Activated CD4-positive, alpha-beta memory T cell treated with anti-CD3 and anti-CD28 coated beads, Interleukin-2, amount 10 ng/mL, durations not matched to agents 7 days and 5 days (primary cell): ENCODE measurements at places on chromosomes 5 and 9.

DNA sequence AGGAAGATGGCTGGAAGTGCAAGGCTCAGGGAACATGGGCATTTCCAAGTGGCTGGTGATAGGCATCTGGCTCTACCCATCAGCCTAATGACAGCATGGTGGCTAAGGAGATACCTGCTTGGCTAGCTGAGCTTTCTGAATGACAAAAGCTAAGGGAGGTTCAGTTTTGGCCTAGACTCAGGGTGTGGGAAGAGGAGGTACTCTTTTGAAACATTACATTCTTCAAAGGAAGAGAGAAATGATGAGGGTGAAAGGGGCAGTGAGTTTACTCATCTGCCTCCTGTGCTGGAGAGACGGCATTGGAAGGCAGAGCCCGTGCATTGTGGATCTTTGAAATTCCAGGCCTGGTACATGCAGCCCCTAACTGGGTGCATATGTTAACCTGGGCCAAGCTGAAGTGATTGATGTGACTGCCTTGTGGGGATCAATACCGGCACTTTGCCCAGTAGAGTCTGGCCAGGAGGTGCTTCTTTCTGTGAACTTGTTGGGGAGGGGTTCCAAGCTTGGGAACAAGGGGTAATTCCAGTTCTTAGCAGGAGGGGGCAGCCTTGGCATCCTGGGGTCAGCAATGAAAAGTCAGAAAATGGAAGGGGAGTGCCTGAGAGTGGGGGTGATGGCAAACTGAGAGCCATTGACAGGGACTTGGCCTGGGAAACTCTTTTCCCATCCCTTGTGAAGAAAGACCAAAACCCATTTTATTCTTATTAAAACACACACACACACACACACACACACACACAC, 108.6 kb downstream of the ACER2 start:
- no peak for DNase-seq
- peaks cover 19% of the 10 kb centered on the region for H3K4me1 ChIP-seq
- no peaks in the 10 kb centered on the region for H3K36me3 ChIP-seq
- H3K27ac ChIP-seq = no peak overlapping the region
- peaks cover 6% of the 10 kb centered on the region for H3K27me3 ChIP-seq

DNA sequence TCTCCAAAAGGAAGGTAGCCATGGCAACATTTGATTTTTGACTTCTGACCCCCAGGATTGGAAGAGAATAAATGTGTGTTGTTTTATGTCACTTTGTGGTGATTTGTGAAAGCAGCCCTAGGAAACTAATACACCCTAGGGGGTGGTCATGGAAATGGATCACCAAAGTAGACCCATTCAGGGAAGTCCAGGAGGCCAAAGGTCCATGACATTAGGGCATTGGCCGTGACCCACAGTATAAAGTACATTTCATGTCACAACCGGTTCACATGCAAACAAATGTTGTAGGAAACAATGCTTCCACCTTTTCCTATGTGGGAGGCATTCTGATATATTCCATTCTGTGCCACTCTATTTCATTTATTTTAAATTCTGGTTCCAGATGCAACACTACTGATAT, 128.4 kb downstream of the ADAMTS12 start:
- peaks cover 5% of the 10 kb centered on the region for H3K27me3 ChIP-seq
- no peak overlapping the region for H3K27ac ChIP-seq
- no peaks in the 10 kb centered on the region for H3K36me3 ChIP-seq
- no peak overlapping the region for H3K4me3 ChIP-seq
- DNase-seq = no peak

DNA sequence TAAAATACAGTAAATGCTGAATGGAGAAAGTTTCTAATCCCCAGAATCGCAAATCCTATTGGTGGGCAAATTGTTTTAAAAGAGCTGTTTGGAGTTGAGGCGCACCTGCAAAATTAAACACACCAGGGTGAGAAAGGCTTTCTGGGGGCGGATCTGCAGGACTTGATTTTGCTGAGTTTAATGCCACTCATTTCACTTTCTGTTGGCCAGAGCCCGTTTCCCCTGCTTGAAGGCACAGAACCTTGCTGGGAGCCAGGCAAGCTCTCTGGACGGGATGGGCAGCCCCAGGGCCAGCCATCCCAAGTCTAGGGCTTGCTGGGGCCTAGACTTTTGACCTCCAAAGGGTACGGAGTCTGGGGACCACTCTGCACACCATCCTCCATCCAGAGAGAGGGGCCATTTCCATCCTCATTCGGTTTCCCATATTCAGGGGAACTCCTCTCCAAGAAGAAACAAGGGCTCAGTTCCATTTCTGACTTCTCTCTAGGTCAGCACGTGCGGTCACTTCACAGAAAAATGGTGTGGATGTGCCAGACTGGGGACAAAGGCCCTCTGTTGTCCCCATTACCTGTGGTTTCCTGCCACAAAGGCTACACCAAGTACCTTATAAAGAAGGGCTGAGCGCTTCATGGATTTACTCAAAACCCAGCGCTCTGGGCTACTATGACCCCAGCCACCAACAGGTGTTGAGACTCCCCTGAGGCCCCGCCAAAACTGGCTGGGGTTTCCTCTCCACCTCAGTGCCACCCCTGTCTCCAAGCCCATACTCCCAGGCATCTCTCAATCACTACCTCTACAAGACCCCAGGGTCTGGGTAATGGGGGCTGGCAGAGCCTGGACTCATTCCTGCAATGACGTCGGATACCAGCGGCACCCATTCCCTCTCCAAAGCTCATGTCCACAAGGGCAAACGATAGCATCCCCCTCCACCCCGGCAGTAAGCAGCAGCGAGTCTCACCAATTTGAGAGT, 170.0 kb downstream of the AUH start:
- peaks cover 80% of the 10 kb centered on the region for H3K4me1 ChIP-seq
- peak; percentile 20 for DNase-seq

DNA sequence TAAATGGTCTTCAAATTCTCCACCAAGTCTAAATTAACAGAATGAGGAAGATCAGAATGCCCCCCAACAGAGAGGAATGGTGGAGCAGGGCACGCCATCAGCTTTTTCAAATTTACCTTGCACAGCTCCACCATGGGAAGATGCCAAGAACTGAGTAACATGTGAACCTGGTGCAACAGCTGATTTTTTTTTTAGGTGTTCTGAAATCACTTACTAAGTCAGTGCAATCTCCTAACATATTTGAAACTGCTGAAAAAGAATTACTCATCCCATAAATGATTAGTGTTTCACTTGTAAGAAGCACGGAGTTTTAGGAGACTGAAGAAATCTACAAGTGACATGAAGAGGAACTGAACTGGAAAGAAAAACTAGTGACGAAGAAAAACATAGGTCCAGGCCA, 5.1 kb downstream of the TMEM245 start:
- H3K27me3 ChIP-seq = peaks cover 2% of the 10 kb centered on the region
- no peak for DNase-seq
- peaks cover 61% of the 10 kb centered on the region for H3K4me1 ChIP-seq

GRCh38 chr9:113570749-113571711, 107.5 kb downstream of the RGS3 start:
- H3K36me3 ChIP-seq = no peaks in the 10 kb centered on the region
- no peak overlapping the region for H3K4me3 ChIP-seq
- no peak overlapping the region for H3K27ac ChIP-seq
- no peak for DNase-seq
- no peaks in the 10 kb centered on the region for H3K27me3 ChIP-seq
- peaks cover 6% of the 10 kb centered on the region for H3K4me1 ChIP-seq

- H3K36me3 ChIP-seq = no peaks in the 10 kb centered on the region
- DNase-seq = no peak
- H3K4me1 ChIP-seq = no peaks in the 10 kb centered on the region
- no peak overlapping the region for H3K27ac ChIP-seq
- H3K4me3 ChIP-seq = no peak overlapping the region
These were observed 4.8 kb upstream of the GRIA1 start for GRCh38 chr5:153485641-153486040.

DNA sequence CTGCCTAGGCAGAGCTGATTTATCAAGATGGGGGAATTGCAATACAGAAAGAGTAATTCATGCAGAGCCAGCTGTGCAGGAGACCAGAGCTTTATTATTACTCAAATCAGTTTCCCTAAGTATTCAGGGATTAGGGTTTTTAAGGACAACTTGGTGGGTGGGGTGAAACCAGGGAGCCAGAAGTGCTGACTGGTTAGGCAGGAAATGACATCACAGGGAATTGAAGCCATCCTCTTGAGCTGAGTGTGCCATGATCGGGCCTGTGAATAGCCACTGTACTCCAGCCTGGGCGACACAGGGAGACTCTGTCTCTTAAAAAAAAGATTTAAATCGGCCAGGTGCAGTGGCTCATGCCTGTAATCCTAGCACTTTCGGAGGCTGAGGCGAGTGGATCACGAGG, 45.3 kb upstream of the CDK5RAP2 start:
- no peaks in the 10 kb centered on the region for H3K36me3 ChIP-seq
- H3K4me1 ChIP-seq = peaks cover 6% of the 10 kb centered on the region
- no peaks in the 10 kb centered on the region for H3K27me3 ChIP-seq
- H3K27ac ChIP-seq = no peak overlapping the region

GRCh38 chr9:6645355-6646292, at the start of gene GLDC:
Gene GLDC, minus strand, starts transcription at chr9:6645729. Its CDS starts 230 bp downstream, at chr9:6645499.
- H3K27ac ChIP-seq = no peak within 1 kb of the TSS
- peaks cover 59% of the 10 kb centered on the region for H3K27me3 ChIP-seq
- peak within 1 kb of the TSS; percentile 71 for H3K4me3 ChIP-seq
- DNase-seq = peak; percentile 63

DNA sequence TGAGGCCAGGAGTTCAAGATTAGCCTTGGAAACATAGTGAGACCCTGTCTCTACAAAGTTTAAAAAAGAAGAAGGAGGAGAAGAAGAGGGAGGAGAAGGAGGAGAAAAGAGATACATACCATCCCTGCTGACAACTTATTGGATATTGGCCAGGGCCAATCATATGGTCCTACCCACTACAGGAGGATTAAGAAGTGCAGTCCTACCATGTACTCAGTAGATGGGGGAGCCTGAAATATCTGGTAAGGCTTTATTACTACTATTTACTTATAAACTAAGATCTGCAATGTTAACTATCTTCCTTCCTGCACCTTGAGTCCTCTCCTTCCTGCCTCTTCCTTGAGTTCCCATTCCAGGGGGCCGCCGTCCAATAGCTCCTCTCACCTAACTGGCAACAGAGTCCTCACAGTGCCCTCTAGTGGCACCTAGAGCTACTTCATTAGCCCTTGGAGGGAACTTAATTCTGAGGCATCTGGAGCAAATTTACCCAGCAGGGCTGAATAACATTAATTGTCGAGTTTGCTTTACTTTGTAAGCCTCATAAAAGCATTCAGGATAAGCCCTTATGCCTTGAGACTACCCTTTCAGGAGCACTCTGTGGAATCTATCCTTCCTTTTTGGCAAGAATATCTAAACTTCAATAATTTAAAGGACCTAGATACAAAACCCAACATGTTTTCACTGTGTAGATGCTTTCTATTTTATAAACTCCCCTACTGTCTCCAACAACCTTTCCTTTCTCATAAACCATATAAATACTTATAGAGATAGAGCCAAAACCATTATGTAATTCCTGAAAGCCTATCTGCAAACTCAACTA, 39.1 kb upstream of the RANBP6 start:
- H3K27ac ChIP-seq = no peak overlapping the region
- H3K4me1 ChIP-seq = peaks cover 17% of the 10 kb centered on the region
- H3K27me3 ChIP-seq = peaks cover 13% of the 10 kb centered on the region
- peak; percentile 61 for DNase-seq

DNA sequence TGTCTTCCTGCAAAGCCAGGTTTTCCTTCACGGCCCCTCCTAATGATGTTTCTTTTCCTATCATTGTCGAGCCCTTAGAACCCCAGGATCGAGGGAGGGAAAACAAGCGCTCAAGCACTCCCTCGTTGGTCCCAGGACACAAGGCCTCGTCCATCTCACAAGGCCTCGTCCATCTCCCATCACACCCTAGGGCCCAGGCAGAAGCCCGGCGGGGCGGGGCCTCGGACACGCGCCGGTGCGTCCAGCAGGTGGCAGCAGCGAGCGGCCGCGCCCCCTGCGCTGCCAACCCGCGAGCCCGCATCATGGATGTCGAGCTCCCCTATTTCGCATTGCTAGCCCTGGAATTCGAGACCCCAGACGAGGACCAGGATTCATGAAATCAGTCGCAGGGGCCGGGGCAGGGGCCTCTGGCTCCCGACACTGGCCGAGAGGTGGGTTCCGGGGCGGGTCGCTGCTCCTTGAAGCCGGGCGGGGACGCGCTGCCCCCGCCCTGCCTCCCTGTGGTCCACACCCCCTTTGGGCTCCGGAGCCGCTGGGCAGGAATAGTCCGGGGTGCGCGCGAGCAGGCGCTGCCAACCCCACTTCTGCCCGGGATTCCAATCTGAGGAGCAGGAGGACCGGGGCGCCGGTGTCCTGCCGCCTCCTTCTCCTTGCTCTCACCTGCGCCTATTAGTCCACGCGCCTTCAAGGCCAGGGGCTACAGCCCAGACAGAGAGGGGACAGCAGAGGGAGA, at the start of gene ABLIM3:
Gene ABLIM3 (plus strand): TSS at position 270 of the 733 bp plus-strand sequence. CDS start 603 bp downstream, outside the sequence.
- peaks cover 3% of the 10 kb centered on the region for H3K4me1 ChIP-seq
- peak; percentile 75 for DNase-seq
- peaks cover 34% of the 10 kb centered on the region for H3K27me3 ChIP-seq
- no peaks in the 10 kb centered on the region for H3K36me3 ChIP-seq
- no peak within 1 kb of the TSS for H3K27ac ChIP-seq

DNA sequence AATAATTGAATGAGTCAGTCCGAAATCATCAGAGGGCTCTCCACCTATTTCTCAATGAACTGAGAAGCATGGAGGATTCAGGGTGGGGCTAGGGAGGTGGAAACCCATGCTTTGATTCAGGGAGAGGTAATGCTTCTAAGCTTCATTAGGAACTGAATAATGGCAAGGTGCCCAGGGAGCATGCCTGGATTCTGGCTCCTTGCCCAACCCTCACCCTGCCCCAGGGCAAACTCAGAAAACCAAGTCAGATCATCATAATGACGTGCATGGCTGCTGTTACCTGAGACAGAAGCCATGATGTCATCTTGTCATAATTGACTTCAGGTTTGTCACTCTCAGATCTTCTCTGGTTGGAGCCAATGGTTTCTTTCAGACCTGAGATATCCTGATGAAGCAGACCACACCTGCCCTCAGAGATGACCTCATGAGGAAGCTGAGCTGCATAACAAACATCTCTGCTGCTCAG, 199.6 kb downstream of the SYK start:
- no peak overlapping the region for H3K4me3 ChIP-seq
- H3K27ac ChIP-seq = no peak overlapping the region
- peaks cover 11% of the 10 kb centered on the region for H3K36me3 ChIP-seq
- H3K27me3 ChIP-seq = peaks cover 2% of the 10 kb centered on the region
- DNase-seq = no peak

DNA sequence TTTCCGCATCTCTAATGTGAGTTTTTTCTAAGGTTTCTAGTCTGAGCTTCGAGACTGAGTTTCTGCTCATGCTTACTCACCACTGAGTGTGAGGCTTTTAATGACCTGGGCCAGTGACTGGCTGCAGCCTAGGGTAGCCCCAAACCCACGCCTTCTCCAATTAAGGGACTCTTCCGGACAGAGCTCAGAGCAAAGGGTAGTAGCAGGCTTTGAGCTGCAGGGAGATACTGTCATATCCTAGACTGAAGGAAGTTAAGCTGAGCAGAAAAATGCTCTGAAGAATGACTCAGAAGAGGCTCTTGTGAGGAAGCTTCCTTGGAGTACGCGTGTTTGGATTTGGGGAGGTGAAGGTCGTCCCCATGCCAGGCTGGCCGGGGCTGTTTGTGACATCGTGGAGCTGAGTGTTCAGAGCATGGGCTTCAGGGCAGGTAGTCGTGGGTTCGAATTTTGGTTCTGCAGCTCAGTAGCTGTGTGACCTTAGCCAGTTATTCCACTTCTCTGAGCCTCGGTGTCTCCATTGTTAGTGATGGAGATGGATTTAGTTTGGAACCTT, 3.5 kb downstream of the USP20 start:
- peaks cover 45% of the 10 kb centered on the region for H3K36me3 ChIP-seq
- no peak for DNase-seq
- no peaks in the 10 kb centered on the region for H3K27me3 ChIP-seq
- peaks cover 63% of the 10 kb centered on the region for H3K4me1 ChIP-seq

GRCh38 chr5:38528162-38528703, 28.2 kb downstream of the LIFR start:
- H3K4me3 ChIP-seq = no peak overlapping the region
- no peak overlapping the region for H3K27ac ChIP-seq
- H3K36me3 ChIP-seq = no peaks in the 10 kb centered on the region
- H3K4me1 ChIP-seq = peaks cover 11% of the 10 kb centered on the region
